Upper lobe of right lung (tissue), 1 donor: ENCODE measurements at places on chromosomes 1 and 21. TPM values are rescaled to one million over a fixed set of nuclear protein-coding genes. Genes with fewer than 3 reads are reported as not detected.

KRTAP7-1 gene
- not detected for total RNA-seq

- no peak for DNase-seq
Observed at GRCh38 chr1:83701355-83701754, 297.6 kb downstream of the TTLL7 start.

DNA sequence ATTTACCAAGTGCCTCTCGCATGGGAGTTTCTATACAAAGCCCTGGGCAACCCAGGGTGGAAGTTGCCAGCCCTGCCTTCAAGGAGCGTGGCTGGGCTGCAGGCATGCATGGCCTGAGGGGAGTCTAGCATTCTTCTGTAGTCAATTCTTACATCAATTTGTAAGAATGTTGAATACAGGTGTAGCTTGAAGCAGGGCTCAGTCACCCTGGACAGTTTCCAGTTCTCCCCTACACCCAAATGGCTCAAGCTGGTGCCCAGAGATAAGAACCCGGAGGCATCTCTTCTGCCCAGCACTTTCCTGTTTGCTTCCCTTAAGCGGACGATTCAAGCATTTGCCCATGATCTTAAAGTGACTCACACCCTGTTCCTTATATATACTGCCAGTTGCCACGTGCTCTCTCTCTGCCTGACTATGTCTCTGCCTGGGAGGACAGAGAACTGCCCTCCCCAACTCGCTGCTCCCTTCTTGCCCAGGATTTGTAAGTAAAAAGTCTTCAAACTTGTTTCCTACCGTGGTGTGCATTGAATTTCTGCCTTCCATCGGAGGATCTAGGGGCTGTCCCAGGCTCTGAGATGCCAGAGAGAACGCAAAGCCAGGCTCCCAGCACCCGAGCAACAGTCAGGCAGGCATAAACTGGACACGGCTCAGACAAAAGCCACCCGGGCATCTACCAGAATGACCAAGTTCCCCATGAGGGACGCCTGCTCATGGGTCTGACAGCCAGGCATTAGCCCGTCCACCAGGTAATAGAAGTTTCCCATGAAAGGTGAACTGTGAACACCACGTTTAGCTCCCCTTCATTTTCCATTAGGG lies 50.9 kb upstream of the AJAP1 start:
- DNase-seq: no peak

DNA sequence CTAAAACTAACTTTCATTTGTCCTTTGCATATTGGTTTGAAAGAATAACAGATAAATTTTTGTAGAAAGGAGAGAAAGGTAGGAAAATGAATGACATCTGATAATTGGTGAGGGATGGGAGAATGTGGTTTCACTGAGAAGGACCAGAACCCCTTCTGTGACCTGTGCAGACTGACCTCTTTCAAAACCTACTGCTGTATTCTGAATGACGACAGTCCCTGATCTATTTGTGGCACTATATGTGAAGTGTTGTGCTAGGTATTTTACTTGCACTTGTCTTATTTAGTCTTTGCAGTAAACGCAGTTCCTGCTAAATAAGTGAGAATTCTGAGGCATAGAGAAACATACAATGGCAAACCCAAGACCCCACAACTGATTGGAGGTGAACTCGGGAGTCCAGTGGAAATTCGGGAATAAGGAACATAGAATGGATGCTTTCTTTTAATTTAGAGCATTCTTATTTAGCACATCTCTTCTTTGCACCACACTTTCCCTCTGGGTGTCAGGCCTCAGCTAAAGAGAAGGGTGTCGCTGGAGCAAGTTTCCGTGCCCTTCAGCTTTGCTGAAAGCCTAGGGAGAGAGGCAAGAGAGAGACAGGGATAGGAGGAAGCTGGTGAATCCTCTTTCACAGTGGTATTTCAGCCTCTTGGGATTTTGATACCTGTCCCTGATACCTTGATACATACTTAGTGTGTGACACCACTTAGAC lies 230.2 kb downstream of the PAPPA2 start:
- no peak for DNase-seq

DNA sequence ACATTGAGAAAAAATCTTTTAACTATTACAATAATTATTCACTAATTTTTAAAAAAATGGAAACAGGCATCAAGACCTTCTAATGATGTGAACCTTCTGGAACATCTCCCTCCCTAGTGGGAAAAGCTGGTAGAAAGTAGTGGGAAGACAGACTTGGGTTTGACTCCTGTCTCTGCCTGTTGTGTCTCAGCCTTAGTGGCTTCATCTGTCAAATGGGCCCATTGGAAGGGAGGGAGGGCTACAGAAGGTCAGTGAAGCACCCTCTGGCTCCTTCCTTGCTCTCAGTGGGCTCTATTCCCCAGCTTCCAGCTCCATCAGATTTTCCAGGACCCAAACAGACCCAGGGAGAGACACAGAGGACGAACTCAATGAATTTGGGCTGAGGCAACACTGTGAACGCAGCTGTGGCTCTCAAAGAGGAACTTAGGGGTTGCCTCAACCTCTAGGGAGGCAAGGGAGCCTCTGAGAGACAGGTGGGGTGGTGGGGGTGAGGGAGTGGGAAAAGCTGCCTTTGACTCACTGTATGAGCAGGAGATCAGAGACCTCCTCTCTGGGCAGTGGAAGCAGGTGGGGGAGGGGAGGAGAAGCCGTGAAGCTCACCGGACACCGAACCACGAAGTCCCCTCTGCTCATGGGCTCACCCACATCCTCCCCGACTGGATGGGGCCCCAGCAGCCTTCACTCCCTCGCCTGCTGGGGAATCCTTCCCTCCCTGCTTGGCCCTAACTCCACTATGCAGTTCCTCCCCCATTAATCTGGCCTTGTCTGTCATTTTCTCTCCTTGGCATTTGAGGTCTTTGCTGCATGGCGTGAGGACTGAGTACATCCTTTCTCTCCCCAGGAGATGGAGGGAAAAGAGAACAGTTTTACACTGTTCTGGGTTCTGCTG lies 4.5 kb downstream of the CNR2 start:
- no peak for DNase-seq

DNA sequence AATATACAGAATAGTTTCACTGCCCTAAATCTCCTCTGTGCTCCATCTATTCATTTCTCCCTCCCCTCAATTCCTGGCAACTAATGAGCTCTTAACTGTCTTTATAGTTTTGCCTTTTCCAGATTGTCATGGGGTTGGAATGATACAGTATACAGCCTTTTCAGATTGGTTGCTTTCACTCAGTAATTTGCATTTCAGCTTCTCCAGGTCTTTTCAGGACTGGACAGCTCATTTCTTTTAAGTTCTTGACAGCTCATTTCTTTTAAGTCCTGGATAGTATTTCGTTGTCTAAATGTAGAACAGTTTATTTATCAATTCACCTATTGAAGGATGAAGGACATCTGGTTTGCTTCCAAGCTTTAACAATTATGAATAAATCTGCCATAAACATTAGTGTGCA lies 22.6 kb downstream of the KRTAP21-3 start:
- DNase-seq: no peak
